IMR-90 (cell line): ENCODE measurements at places on chromosomes 6 and 20.
A peak's percentile ranks its signal among the peaks of the same experiment; 100 is the strongest.

- DNase-seq, result no peak
- no peaks in the 10 kb centered on the region for H3K36me3 ChIP-seq
- no peak overlapping the region for H3K4me3 ChIP-seq
- no peak overlapping the region for H3K27ac ChIP-seq
- H3K27me3 ChIP-seq, result no peaks in the 10 kb centered on the region
Measured at GRCh38 chr6:23483896-23484295, 642.1 kb upstream of the NRSN1 start.

DNA sequence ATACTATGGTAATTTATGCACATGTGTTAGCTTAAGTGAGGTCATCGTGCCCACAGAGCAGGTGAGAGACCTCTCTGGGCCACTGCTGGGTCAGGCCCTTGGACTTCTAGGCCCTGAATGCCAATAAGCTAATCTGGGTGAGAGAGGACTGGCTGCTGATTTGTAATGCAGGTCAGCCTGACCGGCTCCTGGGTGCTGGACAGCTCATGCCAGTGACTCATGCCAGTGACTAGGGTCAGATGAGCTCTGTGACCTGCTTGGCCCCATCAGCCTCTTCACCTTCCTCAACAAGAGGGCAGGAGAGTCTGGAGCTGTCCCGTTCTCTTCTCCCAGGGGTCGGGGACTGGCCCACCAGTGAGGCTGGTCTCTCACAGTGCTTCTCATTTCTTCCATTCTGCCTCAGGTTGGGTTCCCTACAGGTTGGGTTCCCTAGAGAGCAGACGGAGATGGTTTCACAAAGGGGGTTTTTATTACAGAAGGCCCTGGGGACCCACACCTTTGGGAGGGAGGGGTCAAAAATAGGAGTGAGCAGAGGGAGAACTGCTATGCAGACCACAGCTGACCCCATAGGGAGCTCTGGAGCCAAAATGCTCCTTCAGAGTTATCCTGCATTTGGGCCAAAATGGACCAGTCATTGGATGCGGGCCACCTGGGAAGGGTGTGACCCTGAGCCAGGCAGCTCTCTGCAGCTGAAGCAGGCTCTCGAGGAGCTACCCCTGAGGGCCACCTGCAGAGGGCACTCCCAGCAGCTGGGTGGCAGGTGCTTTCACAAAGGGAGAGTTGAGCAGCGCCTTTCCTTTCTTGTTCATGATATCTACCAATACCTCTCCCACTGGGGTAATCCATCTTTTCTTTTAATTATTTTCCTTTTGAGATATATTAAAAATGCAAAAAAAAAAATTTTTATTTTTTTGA lies 2.2 kb upstream of the OXT start:
- DNase-seq, result peak; percentile 36
- H3K27me3 ChIP-seq, result peaks cover 21% of the 10 kb centered on the region
- peaks cover 4% of the 10 kb centered on the region for H3K4me1 ChIP-seq
- no peak overlapping the region for H3K4me3 ChIP-seq

DNA sequence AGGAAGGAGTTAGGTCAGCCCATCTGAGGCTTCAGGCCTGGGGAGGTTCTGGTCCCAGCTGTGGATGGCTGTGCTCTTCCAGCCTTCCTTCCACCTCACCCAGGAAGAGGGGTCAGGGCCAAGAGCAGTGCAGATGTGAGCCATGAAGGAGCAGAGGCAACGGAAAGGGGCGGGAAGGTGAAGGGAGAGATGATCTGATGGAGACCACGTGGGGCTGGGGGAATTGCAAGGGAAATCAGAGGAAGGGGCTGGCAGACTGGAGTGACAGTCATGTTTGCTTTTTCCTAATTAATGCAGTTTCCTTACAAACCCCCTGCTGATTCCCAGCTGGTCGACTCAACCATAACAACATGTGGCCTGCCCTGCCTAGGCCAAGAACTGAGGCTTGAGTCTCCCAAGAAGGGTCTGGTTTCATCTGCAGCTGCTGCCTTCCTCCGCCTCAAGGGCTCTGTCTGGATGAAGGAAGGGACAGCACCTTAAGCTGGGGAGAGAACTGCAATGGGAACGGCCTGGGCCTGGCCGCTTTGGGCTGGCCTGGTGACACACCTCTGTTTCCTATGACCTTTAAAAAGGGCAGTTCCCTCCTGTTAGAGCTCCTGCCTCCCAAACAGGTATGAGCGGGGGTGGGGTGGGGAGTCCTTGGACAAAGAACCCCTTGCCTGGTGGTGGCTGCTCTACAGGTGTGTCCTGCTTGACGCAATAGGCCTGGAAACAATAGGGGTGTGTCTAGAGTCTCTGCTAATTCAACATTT lies 7.8 kb upstream of the MRPS18A start:
- H3K27ac ChIP-seq, result peak overlapping the region; percentile 8; the same call in 1 of the 2 replicates
- H3K4me3 ChIP-seq, result no peak overlapping the region
- peaks cover 18% of the 10 kb centered on the region for H3K4me1 ChIP-seq
- H3K27me3 ChIP-seq, result no peaks in the 10 kb centered on the region
- no peaks in the 10 kb centered on the region for H3K36me3 ChIP-seq
- no peak for DNase-seq

- no peak overlapping the region for H3K4me3 ChIP-seq
- H3K27me3 ChIP-seq, result no peaks in the 10 kb centered on the region
- no peak overlapping the region for H3K27ac ChIP-seq
Measured at GRCh38 chr6:121330516-121330915, 3.8 kb downstream of the TBC1D32 start.

GRCh38 chr6:20882014-20882413 lies 347.8 kb downstream of the CDKAL1 start:
- no peak for DNase-seq
- H3K27me3 ChIP-seq, result no peaks in the 10 kb centered on the region
- no peak overlapping the region for H3K4me3 ChIP-seq
- no peak overlapping the region for H3K27ac ChIP-seq
- peaks cover 3% of the 10 kb centered on the region for H3K4me1 ChIP-seq

DNA sequence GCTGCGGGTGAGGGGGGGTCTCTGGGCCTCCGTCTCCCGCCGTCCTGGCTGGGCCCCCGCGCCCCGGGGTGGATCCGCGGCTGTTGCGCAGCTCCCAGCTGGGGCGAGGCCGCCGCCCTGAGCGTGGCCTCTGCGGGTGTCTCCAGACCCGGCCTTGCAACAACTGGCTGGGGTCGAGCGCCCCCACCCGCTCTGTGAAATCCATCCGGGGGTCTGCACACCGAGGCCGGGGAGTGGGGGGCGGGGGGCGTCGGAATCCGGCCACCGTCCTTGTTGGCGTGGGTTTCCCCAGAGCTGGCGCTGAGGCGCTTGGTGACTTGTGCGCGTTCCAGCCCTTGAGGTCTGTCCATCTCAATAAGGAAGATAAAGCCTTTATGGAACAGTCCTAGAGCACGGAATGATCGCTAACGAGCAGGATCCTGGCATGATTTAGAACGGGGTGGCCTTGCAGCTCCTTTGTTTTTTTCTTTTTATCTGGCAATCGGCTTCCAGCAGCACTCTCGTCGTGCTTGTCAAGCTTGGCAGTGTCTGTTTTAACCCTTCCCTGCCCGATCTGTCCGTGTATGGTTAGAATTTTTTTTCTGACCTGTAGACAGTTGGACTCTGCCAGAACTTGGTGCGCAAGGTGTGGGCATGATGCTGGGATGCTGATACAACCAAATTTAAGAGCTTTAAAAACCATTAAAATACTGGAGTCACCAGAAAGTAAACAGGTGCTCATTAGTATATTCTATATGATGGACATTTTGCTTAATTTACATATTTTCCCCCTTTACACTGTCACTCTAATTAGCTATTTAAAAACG lies 675 bp downstream of the DSTN start:
- peak overlapping the region; percentile 89 for H3K27ac ChIP-seq
- no peaks in the 10 kb centered on the region for H3K27me3 ChIP-seq
- peaks cover 9% of the 10 kb centered on the region for H3K4me1 ChIP-seq
- H3K4me3 ChIP-seq, result peak overlapping the region; percentile 85
- peak; percentile 33 for DNase-seq

DNA sequence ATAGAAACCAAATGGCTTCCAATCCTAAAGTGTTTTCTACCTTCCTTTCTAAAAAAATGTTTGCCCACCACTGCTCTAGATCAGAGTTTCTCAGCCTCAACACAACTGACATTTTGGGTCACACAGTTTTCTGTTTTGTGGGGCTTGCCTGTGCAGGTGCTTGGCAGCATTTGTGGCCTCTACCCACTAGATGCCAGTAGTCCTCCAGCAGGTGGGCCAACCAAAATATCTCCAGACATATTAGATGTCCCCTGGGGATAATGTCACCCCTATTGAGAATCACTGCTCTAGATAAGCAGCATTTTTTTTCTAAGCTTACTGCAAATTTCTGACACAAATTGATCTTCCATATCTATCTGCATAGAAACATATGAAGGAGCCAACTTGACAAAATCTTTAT lies 26.3 kb upstream of the EPM2A start:
- DNase-seq, result no peak
- no peak overlapping the region for H3K4me3 ChIP-seq
- H3K4me1 ChIP-seq, result no peaks in the 10 kb centered on the region
- no peak overlapping the region for H3K27ac ChIP-seq
- H3K36me3 ChIP-seq, result no peaks in the 10 kb centered on the region

DNA sequence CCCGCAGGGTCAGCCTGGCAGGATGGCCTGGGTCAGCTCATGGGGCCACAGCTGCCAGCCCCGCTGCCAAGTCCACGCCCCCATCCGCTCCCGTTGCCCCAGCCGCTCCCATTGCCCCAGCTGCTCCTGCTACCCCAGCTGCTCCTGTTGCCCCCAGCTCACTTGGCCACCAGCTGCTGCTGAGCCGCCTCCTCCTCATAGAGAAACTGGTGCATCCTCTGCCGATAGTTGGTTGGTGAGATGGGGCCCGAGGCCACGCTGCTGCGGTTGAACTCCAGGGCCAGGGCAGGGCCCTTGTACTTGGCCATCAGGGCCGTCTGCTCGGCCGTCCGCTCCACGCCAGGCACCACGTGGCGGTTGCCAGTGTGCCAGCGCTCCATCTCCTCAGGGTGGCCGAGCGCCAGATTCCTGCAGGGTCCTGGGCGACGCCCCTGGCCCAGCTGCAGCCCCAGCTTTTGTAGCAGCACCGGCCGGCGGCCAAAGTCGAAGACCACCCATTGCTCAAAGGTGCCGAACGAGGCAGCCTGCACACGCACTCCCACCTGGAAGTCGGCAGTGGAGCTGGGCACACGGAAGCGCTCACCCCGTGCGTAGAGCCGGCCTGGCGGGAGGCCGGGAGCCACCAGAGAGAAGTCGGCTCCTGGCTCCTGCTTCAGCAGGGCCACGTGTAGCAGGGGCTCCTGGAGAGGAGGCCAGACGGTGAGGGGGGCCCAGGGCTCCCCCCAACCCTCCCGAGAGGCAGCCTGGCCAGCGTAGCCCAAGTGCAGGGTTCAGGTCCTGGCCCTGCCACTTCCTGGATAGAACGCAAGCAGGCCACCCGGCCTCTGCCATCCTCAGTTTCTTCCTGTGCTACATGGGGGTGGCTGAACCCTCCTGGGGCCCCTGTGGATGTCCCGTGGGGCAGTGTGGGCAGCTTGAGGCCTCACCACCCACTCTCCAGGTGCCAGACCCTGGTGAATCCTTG lies 4.8 kb downstream of the HELZ2 start:
- no peak overlapping the region for H3K4me3 ChIP-seq
- no peak for DNase-seq
- H3K36me3 ChIP-seq, result peaks cover 33% of the 10 kb centered on the region
- H3K4me1 ChIP-seq, result peaks cover 7% of the 10 kb centered on the region
- no peaks in the 10 kb centered on the region for H3K27me3 ChIP-seq

DNA sequence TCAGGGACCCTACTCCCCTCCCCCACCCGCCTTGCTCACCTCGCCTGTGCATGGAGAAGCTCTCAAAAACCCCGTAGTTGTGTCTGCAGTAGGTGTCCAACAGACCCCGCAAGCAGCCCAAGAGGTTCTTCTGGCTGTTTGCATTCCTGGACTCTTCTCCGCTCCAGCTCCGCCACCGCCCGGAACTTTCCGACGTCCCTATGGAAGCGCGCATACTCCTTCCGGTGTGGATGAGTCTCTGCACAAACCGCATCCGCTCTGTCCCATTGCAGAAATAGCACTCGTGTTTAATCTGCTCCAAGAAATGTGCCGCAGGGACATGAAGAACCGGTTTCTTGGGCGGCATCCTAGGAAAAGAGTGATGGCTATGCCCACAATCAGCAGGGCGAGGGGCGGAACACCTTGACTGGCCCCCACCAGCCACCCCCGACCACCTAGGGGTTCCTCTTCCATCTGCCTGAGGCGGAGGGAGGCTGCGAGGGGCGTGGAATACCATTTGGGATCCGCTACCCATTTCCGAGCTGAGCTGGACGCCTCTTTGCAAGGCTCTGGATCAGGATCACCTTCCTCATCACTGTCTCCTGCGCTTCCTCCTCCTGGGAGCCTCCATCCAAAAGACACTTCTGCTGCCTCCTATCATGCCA lies 20.2 kb downstream of the HLA-DRA start:
- H3K4me3 ChIP-seq, result peak overlapping the region; percentile 34; the same call in 1 of the 2 replicates
- no peaks in the 10 kb centered on the region for H3K36me3 ChIP-seq
- H3K27me3 ChIP-seq, result no peaks in the 10 kb centered on the region
- DNase-seq, result no peak
- H3K27ac ChIP-seq, result no peak overlapping the region

- H3K4me1 ChIP-seq, result no peaks in the 10 kb centered on the region
- H3K36me3 ChIP-seq, result no peaks in the 10 kb centered on the region
- no peak overlapping the region for H3K27ac ChIP-seq
Measured at GRCh38 chr20:57922706-57923105, 212.9 kb upstream of the PMEPA1 start.

DNA sequence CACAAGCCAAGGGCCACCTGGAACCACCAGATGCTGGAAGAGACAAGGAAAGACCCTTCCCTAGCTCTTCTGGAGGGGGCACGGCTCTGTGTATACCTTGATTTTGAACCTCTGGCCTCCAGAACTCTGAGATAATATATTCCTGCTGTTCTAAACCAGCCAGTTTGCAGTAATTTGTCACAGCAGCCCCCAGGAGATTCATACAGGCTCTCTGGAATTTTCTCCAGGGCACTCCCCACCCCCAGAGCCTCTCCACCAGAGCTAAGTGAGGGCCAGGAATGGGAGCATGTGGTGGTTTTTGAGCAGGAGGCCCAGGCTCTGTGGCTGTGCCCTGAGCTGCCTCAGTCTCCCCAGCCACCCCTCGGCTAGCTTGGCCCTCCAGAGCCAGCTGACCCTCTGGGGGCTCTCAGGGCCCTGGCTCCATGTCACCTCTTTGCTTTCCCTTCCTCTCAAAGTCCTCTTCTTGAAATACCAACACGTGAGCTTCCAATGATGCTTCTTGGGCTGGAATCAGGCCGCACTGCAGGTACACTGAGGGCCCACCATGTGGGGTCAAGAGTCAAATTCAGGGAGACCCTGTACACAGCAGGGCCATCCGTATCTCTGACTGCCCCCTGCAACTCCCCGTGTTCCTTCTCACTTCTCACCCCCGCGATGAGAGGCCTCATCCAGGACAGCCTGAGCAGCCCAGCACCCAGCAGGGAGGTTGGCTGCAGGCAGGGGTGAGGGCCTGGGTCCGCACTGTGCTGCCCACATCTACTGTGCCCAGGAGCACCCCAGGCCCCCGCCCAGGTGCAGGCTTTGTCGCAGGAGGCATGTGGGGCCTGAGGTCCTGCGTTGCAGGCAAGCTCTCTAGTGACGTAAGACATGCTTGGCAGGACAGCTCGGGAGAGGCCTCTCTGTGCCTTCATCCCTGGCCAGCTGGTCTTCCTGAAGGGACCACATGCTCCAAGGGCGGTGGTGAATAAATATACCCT lies 155.5 kb downstream of the ANKRD60 start:
- no peak overlapping the region for H3K4me3 ChIP-seq
- H3K27me3 ChIP-seq, result no peaks in the 10 kb centered on the region
- no peak overlapping the region for H3K27ac ChIP-seq
- no peak for DNase-seq
